B cell (primary cell): ENCODE measurements at places on chromosomes 7 and 10.
A peak's percentile ranks its signal among the peaks of the same experiment; 100 is the strongest.

- DNase-seq = no peak
Measured at GRCh38 chr7:116953906-116954838, 871 bp downstream of the ST7 start.

DNA sequence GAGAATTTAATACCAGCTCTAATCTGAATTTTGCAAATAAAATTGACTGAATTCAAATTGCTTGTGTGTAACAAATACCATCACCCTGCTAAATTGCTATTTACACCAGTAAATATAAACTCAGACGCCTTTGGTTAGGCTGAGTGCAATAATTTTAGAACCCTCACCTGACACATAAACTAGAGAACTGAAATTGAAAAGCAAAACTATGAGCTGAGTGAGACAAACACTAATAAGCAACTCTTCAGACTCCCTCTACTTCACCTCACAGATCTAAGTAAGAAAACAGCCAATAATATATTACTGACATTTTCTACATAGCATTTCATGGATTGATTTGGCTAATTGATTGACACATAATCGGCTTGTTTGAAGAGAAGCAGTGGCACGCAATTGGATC, 621.2 kb downstream of the REEP3 start:
- no peak for DNase-seq

DNA sequence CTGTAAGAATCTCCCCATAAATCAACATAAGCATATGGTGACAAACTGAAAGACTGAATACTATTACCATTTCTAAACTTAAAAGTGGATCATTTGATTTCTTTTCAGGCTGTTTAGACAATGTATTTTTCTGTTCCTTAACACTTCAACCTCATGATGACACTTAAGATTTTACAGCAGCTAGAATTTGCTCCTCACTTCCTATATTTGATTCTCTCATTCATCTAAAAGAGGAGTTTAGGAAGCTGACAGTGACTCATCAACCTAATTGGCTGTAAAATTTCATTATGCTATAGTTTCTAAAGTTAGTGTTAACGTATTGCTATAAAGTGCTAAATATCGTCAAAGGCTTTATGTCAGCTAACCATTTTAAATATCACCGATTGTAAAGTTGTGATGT, 478.7 kb downstream of the GRM8 start:
- DNase-seq = no peak

GRCh38 chr10:49446031-49446430, 50.1 kb upstream of the DRGX start:
- no peak for DNase-seq

- DNase-seq = no peak
Measured at GRCh38 chr10:58590152-58590840, 77.6 kb downstream of the BICC1 start.

DNA sequence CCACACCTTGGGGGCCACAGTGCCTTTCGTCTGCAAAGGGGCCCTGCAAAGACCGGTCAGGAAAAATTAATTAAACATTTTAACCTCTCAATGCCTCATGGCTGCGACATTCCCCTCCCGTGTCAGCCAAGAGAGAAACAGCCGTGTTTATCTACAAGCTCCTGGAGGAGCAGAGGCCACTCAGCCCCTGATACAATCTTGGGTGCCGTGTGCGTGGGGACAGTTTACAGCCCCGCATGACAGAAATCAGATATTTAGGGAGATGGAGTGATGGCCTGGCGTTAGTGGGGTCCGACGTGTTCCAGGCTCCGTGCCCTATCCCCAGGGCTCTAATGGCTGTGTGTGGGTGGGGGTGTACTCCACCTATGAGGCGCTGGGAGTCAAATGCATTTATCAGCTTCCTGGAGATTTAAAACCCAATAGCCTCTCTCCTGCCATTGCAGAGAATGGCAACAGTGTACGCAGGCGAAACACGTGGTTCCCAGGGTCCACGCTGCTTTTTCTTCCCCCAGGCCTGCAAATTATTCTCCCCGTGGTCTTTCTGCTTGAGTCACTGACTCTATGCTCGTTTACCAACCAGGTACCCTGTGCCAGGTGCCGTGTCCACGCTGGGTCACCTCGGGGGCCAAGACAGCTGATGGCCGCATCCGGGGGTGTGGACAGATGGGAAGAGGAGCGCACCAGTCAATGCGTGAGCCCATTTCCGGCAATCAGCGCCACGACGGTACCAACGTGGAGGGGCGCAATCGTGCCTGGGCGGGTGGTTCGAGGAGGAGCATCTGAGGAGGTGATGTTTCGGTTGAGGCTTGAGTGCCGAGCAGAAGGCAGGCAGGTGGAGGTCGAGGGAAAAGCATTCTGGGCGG, 26.6 kb upstream of the PSMG3 start:
- no peak for DNase-seq

DNA sequence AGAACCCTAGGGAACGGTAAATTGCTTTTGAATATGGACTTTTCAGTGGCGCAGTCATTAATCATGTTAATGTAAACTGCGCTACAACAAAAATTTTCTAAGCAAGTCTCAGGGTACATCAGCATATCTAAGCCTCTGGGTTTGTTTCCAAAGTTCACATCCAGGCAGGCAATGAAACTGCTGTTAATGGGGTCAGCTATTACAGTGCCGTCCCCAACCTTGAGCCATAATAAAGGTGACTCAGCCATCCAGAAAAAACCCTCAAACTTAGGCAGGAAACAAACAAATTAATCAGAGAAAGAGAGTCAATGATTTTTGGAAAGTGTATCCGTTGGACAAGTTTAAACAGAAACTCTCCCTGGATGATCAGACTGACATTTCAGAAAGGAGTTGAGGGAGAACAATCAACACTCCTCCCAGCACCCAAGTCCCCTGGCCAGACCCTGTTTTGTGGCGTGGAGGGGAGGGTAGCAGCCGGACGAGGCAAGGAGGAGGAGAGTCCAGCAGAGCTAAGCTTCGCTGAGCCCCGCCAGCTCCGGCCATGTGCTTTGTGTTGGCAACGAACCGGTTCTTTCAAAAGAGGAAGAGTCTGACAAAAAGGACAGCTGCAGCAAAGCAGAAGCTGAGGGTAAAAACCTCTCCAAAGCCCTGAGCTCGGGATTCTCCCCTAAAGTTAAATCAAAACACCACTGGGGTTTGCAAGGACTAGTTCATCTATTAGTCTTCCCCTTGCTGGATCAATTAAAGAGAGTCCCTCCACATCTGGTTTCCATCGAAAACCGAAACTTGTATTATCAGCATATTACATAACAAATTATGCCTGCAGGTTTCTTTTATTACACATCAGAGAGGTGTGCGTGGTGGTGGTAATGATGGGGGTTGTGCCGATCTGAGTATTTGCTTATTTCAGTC, 3.6 kb downstream of the FAM53B start:
- DNase-seq = peak; percentile 86

- peak; percentile 76 for DNase-seq
Measured at GRCh38 chr7:28272461-28272877, 91.9 kb upstream of the JAZF1 start.

GRCh38 chr10:133230387-133231195, 574 bp downstream of the UTF1 start:
- DNase-seq = peak; percentile 82

- no peak for DNase-seq
Measured at GRCh38 chr7:73716318-73716890, 3.1 kb downstream of the STX1A start.
